ENCODE measurements at places on chromosomes 5 and 9. TPM values are rescaled to one million over a fixed set of nuclear protein-coding genes. Genes with fewer than 3 reads are reported as not detected.

SYNPO gene
- 2.0 TPM for total RNA-seq

RGS14 gene
- 6.3 TPM for total RNA-seq

GFI1B gene
- total RNA-seq, result not detected

SLC46A2 gene
- total RNA-seq, result not detected

LSM11 gene
- total RNA-seq, result 1.7 TPM

FBXW2 gene
- 22.2 TPM for total RNA-seq

INSL4 gene
- total RNA-seq, result not detected
